NCI-H748 treated with DMSO at 0.1 percent for 48 hours (cell line): ENCODE measurements at places on chromosomes 11 and 22.

GRCh38 chr22:27220339-27220738 is 563.0 kb downstream of the MIAT start:
- no peak for DNase-seq

DNA sequence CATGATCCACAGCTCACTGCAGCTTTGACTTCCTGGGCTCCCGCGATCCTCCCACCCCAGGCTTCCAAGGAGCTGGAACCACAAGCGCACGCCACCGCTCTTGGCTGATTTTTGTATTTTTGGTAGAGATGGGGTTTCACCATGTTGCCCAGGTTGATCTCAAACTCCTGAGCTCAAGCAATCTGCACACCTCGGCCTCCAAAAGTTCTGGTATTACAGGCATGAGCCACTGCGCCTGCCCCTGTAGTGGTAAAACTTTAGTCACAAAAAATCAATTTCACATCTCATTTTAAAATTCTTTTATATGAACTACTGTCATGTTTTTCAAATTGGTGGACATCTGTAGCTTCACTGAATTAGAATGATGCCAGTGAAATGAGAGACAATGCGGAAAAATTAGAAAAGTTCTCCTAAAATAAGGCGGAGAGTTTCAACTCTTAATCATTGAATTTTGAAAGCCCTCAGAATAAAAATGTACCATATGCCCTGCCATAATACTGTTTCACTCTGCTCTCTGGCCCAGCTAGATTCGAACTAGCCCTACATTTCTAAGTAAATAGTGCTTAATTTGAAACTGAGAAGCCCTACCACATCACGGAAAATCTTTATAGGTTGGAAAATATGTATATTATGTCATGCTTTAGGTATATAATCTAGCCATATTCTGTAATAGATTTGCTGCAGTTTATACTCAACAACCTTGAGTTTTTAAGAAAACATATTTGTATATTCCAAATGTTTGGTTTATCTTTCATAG is 78.7 kb downstream of the HORMAD2 start:
- no peak for DNase-seq

- no peak for DNase-seq
Observed at GRCh38 chr11:35802221-35802620, 139.6 kb downstream of the TRIM44 start.

- no peak for DNase-seq
Observed at GRCh38 chr11:102582140-102582539, 43.0 kb downstream of the MMP20 start.

DNA sequence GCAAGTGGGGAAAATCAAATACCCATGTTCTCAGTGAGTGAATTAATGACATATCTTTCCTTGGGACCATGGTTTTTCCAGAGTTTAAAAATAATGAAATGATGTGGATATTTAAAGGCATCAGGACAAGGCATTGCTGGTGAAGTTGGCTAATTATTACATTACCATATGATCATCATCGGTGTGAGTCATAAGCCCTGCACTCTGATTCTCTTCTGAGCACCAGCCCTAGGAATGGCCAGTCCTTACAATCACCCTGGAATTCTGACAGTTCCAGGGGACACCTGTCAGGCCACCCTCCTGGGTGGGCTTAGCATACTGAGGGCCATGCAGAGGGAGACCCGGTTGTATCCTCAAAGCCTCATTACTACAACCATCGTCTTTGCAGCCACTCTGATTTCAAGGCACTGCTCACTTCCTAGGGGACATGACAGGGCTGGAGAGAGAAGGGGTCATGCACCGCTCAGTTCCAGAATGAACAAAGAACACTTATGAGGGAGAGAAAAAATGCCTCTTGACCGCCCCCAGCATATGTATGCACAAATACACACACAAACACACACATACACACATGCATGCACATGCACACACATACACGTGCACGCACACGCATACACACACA is 365.0 kb downstream of the MIAT start:
- DNase-seq: no peak

GRCh38 chr11:70610566-70611565 is 212.5 kb downstream of the CTTN start:
- no peak for DNase-seq

- no peak for DNase-seq
Observed at GRCh38 chr22:47114813-47115517, 352.5 kb downstream of the TBC1D22A start.

DNA sequence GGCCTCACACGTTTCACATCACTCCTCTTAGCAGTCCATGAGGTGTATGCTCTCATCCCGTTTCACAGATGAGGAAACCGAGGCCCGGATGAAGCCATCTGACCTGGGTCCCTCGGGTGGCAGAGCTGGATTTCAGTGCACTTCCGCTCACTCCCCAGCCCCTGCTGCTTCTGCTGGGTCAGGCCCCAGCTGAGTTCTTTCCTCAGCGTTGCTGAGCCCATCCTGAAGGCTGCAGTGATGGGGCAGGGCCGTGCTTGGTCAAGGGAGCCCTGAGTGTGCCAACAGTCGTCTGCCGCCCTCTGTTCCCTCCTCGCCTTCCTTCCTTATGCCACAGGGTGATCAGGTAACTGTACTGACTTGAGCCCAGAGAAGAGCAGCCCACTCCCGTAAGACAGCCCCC is 12.1 kb downstream of the TRMU start:
- DNase-seq: no peak

DNA sequence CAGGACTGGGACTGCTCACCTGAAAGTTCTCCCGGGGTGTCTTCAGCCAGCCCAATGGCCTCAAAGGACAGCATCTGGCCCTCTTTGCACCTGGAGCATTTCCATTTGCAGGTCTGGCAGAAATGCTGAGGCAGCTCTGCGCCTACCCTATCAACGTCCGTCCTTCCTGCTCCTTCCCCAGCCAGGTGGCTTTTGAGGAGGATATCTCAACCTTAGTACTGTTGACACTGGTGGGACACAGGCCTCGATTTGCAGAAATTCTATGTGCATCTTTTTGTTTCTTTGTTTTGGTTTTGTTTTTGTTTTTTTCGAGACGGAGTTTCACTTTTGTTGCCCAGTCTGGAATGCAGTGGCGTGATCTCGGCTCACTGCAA is 5.0 kb downstream of the MOGAT2 start:
- no peak for DNase-seq

GRCh38 chr11:112580864-112581263 is 320.2 kb upstream of the PLET1 start:
- no peak for DNase-seq
